ENCODE measurements at places on chromosomes 7 and 10.

GRCh38 chr7:42198974-42199668, 37.9 kb downstream of the GLI3 start:
- no peak for DNase-seq

DNA sequence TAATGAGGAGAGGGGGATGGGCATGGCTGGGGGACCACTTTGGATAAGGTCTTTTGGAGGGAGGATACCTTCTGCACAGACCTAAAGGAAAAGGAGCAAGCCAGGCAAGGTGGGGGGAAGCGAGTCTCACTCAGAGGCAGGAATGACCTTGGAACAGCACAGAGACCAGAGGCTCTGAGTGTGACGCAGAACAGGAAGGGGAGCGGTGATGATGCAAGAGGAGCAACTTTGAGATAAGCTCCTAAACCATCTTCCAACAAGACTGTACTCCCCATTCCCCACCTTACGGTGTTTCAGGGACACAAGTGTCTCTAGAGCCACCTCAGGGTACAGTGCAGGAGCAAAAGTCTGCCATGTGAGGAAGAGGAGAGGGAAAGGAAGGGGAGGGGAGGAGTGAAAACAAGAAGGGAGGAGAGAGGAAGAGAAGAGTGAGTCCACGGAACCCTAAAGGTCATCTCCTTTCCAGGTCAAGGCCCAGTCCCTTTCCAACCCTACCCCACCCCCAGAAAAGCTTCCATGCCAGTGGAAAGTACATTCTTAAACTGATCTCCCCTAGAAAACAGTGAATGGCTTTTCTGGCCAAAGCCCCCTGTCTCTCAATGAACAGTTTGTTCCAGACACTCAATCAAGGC, 54.1 kb downstream of the JAZF1 start:
- no peak for DNase-seq

GRCh38 chr10:102580230-102580629, 64.0 kb upstream of the TRIM8 start:
- DNase-seq = no peak

- DNase-seq = no peak
Observed at GRCh38 chr10:53135213-53135896, 362.8 kb upstream of the MBL2 start.

- no peak for DNase-seq
Observed at GRCh38 chr10:11823122-11823988, at the start of gene PROSER2. TSS of gene PROSER2 (plus strand) at chr10:11823356. CDS start at chr10:11852078, 28,722 bp downstream.

DNA sequence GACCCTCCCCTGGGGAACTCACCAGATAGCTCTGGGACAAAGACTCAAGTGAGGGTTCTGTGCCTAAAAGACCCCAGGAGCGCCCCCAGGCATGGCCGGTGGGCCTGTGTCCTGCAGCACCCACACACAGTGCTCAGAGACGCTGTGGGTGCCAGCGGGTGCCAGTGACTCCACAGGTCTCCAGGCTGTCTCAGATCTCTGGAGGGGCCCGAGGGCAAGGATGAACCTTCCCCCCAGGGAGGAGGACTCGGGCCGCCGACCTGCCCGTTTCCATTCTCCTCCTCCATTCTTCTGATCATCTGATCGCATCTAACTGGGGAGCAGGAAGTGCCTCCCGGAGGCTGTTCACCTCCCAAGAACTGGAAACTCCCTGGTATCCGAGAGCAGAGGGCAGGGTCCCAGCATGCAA, 980 bp downstream of the ADAM8 start:
- DNase-seq = no peak

DNA sequence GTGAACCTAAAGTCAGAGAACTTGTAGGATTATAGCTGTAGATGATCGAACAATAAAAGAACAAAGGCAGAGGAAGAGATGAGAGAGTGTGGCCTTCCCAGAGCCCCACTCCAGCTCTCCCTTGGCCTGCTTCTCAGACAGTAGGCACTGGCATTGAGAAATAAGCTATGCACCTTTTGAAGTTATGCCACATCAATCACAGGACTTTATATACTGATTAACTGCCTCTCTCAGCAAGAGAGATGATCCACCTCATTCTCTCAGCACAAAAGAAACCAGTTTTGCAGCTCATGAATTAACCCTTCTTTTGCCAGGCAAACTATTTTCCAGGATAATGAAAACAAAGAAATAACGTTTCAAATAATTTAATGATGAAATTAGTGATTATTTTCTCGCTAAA, 22.0 kb upstream of the CTTNBP2 start:
- no peak for DNase-seq

DNA sequence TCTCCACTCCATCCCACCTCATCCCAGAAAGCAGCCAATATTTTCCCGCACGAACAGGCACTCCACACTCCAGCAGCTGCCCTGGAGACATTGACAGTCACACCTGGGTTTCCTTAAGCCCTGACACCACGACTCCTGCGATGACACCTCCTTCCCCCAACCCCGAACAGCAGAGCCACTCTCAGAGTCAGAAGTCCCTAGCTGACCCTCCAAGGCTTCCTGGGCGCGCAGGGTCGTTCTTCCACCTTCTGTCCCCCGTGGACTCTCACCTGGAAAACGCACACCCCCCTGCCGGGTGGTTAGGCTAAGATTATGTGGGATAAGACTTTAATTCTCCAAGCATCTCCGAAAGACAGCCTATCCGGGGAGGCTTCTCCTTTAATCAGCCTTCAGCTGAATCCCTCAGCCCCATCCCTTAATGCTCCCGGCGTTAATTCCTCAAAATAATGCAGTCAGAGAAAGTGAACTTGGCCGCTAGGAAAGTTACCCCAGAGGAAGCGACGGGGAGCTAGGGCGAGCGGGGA, 1.1 kb downstream of the DENND11 start:
- no peak for DNase-seq

GRCh38 chr7:132395361-132395760, 180.9 kb downstream of the PLXNA4 start:
- no peak for DNase-seq

GRCh38 chr7:27083646-27084045, 12.2 kb downstream of the HOXA1 start:
- DNase-seq = no peak

DNA sequence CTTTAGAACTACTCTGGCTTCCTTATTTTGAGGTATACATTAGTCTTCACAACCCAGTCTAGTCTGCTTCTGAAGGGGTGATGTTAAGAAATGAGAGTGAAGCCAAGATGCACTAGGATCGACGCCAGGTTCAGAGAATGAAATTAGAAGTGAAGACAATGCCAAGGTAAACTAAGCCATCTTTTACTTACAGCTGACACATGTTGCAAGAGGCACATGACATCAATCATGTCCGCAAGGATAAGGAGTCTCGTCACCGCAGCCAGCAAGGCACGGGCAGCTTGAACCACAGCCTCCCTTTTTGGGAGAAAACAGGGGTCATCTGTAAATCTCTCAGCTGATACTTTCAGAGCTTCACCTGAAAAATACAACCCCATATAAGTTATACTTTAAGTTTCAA, 156.7 kb downstream of the CTNNA3 start:
- no peak for DNase-seq

DNA sequence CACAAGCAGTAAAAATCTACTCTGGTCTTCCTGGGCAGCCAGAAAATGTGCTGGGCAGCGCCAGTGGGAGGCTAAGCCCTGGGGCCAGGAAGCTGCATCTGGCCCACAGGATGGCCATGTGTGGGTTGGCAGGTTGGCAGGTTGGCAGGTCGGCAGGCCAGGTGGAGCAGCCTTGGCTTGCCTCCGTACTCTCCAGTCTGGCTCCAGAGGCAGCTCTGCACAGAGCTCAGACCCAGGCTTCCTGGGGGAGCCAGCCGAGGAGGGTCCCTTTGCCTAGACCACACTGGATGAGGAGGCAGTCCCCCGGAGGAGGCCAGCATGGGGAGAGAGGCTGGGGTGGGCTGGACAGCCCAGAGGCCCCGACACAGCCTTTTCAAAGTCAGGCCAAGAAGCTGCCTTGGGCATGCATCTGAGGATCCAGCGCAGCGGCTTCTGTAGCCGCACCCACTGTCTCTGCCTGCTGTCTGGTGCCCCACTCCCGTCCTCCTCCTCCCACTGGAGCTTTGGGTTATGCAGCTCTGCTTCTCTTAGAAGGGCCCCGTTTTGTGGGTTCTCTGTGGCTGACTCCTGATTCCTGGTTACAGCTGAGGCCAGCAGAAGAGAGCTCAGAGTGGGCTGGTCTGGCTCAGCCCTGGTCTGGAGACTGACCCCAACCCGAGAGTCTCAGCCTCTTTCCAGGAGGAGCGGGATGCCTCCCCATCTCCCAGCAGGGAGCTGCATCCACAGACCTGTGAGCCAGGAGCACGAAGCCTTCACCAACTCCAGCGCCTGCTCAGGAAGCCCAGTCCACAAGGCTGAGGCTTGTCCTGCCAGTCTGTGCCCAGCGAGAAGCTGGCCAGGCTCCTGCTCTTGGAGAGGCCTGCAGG, 44.6 kb downstream of the CFAP46 start:
- DNase-seq = no peak

DNA sequence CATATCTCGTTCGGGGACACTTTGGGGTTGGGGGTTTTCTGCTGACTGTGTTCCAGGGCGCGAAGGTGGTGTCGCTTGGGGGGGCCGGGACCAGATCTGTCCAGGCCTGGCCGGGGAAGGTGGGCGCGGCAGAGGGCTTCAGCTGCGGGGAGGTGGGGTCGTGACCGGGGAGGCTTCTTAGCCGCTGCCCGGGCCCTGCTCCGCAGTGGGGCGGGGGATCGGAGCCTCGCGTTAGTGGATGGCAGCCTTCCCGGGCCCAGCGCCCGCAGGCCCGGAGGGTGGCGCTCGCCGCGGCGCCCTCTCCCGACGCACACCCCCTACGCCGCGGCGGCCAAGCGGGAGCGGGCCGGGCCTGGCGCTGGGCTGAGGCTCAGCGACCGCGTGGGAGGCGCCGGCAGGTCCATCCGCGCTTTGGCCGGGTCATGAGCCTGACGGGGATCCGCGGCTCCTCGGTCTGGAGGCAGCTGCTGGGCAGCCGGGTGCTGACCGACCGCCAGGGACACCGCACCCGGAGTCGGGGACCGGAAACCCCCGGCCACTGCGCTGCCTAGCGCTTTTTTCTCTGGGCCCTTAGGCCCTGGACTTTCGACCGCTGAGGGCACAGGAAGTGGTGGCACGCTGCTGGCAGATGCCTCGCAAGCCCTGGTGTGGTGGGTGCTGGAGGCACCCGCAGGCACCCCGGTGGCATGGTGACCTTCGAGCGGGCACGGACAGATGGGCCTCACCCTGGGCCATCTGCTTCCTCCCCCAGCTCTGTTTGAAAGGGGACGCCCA, 1.2 kb downstream of the AGAP3 start:
- no peak for DNase-seq

DNA sequence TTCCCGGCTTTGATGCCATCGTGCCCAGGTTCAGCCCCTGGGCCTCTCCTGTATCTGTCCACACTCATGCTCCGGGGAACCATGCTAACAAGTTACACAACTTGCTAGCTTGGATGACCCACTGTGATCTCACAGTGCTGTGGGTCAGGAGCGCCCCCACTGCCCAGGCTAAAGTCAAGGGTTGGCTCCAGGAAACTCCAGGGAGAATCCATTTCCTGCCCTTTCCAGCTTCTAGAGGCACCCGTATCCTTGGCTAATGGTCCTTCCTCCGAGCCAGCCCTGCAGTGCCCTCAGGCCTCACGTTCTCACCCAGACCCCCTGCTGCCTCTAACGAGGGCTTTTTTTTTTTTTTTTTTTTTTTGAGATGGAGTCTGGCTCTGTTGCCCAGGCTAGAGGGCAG, 19.5 kb downstream of the AMZ1 start:
- no peak for DNase-seq

- no peak for DNase-seq
Observed at GRCh38 chr7:66206119-66206933, 1.2 kb downstream of the TPST1 start.

- DNase-seq = no peak
Observed at GRCh38 chr7:98323597-98324322, 42.3 kb downstream of the BRI3 start.

- no peak for DNase-seq
Observed at GRCh38 chr7:24913801-24914464, 66.0 kb downstream of the OSBPL3 start.

GRCh38 chr10:130761032-130761575, 550.4 kb downstream of the TCERG1L start:
- no peak for DNase-seq

DNA sequence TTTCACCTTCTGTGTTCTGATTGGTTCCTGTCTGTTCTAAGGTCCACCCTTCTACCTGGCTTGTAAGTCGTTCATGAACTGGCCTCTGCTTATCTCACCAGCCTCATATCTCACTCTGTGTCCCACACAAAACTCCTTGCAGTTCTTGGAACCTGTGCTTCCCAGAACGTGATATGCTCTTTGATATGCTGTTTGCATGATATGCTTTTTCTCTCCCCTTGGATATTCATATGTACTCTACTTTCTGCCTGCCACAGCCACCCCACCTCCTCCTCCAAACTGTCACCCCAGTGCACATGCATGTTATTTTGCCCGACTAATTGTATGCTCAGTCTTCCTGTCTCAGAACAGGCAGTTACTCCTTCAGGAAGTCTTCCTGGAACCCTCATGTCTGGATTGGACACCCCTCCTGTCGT, 1.9 kb upstream of the ITPRIP start:
- no peak for DNase-seq

DNA sequence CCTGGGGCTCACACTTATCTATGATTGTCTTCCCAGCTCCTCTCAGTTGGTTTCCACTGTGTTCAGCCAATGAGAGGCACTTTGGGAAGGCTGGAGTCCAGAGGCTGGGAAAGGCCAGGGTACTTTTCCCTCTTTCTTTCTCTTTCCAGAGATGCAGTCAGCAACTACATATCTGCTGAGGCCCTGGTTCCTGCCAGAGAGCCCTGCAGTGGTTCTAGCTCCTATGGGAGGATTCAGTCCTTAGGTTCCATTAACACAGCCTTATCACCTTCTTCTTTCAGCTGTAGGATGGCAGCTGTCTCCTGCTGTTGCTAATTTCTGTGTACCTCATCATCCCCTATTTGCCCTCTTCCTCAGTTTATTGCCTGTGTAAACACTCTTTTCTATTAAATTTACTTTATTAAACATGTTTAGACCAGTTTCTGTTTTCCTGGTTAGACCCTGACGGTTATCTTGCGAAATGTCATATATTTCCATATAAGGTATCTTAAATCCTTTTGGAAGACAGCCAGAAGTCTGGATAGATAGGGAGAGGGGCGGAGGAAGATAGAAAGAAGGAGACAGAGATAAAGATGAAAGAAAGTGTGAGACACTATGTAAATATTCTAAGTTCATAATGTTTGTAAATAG, 100.3 kb downstream of the HGF start:
- DNase-seq = no peak

DNA sequence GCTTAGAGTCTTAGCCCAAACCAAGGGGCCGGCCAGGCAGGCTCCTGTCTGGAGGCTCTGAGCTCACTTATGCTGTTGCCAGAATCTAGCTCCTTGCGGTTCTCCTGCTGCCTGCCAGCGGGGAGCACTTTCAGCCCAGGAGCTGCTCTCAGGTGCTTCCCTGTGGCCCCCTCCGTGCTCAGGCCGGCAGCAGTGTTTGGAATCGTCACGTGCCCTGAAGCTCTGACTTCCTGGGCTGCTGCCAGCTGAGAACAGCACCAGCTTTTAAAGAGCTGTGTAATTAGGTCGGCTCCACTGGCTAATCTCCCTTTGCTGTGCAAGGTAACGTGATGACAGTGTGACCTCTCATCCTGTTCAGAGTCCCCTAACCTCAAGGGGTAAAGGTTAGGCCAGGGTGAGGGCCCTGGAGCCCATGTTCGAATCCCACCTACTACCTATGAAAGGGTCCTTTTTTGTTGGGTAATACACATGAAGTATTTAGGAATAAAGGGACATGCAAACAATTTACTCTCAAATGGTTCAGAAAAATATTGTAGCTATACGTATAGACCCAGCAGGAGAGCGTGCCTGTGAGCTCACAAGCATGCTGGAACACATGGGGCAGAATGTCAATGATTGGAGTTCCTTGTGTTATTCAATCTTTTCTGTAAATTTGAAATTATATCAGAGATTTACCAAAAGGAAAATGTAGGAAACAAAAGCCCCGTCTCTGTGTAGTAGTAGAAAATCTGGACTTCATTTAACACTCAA, 16.6 kb downstream of the ZNF862 start:
- DNase-seq = no peak
